ENCODE measurements at places on chromosomes 2 and 18.

- no peak for DNase-seq
These were observed 1.7 kb upstream of the RFTN2 start for GRCh38 chr2:197677056-197677455.

DNA sequence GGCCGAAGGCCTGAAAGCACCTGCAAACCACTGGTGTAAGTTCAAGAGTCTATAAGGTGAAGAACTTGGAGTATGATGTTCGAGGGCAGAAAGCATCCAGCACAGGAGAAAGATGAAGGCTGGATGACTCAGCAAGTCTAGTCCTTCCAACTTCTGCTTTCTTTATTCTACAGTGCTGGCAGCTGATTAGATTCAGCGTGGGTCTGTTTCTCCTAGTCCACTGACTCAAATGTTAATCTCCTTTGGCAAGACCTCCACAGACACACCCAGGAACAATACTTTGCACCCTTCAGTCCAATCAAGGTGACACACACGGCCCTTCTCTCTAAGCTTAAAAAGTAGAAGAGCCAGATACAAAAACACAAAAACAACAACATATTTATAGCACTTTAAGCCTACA lies 43.4 kb downstream of the NMS start:
- DNase-seq: no peak

- DNase-seq: no peak
These were observed 219.7 kb upstream of the PKDCC start for GRCh38 chr2:41828052-41828643.

DNA sequence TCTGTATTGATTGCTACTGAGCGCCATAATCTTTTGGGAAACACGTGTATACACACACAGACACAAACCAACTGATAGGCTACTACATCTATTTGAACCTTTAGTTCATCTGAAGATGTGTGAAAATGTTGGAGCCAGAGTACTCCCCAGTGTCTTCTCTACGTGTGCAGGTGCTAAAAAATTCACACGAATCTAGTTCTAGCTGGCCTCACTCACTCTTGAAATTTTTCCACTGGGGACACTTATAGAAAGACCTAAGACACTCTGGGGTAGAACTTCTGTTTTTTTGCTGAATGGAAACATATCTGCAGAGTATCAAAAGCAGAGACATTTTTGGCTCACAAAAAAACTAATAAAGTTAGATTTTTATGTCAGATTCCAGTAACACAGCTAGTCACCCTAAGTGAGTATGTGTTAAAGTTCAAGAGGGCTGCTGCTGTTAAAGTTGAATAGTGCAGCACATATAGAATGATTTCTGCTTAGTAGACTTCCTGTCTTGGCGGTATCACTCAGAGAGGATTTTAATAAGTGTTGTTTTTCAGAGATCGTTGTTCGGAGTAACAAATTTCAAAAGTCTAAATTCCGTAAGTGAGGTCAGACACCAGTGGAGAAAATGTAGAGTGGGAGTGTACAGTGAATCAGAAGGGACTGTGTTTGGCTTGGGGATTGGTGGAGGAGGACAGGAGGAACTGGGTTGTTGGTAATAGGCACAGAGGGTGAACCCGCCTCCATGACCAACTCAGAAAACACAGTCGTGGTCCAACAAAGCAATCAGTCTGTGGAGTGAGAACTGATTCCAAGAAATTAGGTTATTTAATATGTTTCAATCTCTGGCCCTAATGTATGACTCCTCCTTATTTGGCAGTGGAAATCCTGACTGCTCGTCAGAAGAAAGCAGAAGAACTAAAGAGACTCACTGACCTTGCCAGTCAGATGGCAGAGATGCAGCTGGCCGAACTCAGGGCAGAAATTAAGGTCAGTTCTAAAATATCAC lies 43.1 kb downstream of the KCTD18 start:
- no peak for DNase-seq

- DNase-seq: no peak
These were observed 219.7 kb upstream of the STK17B start for GRCh38 chr2:196391149-196391479.

GRCh38 chr2:180324182-180324581 lies 317.1 kb upstream of the CWC22 start:
- no peak for DNase-seq

- DNase-seq: no peak
These were observed 94.7 kb upstream of the FAM136A start for GRCh38 chr2:70396612-70397011.

GRCh38 chr2:112048887-112049286 lies 6.2 kb upstream of the TMEM87B start:
- DNase-seq: peak; percentile 75

DNA sequence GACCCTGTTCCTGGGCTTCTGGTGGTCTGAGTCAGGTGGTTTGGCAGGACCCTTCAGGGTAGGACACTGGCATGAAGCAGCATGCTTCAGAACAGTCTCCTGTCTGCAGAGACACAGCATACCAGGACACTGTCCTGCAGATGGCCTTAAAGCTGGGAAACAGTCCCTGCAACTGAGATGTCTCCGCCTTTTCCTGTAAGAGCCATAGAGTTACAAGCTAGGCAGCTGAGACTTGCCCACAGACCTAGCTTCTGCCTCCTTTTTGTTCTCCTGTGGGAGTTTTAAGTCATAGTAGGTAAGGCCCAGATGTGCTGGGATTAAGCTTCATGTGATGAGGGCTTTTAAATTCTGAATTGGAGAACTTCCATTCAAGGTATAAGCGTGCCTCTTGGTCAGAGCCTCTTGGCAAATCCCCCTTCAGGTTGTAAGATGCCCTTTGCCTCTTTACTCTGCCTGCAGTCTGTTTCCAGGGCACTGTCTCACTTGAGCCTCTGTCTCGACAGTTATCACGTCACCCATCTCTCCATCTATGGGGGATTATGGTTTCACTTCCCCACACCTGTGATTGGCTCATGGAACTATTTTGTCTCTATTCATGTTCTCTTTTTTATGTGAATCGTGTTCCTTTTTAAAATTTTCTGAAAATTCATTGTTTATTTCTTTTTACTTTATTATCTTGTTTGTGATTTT lies 51.8 kb downstream of the COA5 start:
- DNase-seq: no peak

GRCh38 chr2:218631837-218632236 lies 24.1 kb downstream of the PLCD4 start:
- peak; percentile 86 for DNase-seq

DNA sequence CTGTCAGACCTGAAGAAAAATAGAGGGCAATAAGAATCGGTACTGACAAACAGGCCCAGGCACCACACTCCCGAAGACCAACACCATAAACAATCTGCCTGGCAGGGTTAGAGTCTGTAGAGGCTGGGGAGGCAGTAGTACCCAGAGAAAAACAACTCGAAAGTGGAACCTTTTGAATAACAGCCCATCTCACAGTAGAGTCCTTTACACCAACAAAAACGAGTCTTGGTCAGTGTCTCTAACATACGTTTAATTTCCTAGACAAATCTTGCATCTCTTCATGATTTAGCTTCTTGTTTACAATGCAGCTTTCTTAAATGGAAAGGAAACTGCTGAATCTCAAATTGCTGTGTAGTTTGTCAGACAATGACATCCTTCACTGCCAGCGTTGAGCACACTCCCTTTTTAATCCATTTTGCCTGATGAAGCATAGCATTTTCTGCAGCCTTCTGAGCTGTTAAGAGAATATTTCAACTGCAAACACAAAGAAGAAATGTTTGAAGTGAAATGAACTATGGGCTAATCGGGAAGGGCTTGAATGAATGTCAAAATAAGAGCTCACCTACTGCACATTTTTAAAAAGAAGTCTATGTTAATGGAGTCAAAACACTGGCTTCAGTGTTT lies 73.1 kb upstream of the DSG1 start:
- DNase-seq: no peak

GRCh38 chr2:33451214-33451613 lies 25.2 kb upstream of the RASGRP3 start:
- DNase-seq: no peak

- DNase-seq: no peak
These were observed 3.8 kb downstream of the MEMO1 start for GRCh38 chr2:32007121-32007391.

GRCh38 chr2:117519721-117520120 lies 294.8 kb upstream of the DDX18 start:
- DNase-seq: no peak

GRCh38 chr2:204896146-204896545 lies 350.9 kb downstream of the PARD3B start:
- DNase-seq: no peak

DNA sequence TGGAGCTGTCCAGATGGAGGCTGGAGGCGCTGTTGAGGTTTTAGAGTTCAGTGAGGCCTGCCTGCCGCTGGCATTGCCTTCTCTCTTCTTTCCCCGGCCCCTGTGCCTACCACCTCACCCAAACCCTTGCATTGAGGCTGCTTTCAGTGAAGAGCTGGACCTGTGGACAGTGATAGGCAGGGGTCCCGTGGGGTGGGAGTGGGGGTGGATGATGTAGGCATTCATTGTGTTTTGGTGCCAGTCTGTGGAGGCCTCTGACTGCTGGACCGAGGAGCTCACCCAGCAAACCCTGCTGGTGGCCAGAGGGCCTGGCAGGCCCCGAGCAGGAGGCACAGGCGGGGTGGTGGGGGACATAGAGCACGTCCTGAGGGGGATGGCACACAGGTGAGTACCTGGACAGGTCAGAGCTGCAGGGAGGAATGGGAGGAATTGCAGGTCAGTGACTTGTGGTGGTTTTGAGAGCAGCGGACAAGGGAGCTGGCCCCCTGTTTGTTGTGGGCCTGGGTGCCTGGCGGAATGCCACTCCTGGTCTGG lies 35.6 kb downstream of the NGEF start:
- DNase-seq: no peak

DNA sequence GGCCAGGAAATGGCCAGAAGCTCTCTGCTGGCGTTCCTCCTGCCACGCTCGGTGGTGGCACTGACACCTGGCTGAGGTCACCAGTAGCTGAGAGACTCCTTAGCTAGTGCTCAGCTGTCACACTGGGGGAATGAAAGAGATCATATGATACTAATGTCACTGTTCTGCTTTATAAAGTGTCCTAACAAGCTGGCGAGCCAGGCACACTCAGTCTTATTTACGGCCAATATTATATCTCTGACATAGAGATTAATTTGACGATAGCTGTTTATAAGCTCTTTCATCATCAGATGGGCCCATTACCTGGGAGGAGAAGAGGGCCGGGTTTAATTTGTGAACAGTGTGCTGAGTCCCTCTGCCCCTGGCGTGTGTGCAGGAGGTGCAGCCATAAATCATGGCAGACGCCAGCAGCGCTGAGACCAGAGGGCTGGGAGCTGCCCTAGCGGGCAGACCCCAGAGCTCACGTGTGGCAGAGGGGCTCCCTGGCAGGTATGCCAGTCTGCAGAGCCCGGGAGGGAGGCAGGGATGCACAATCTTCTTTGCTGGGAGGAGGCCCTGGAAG lies 246.5 kb downstream of the HAUS1 start:
- no peak for DNase-seq

DNA sequence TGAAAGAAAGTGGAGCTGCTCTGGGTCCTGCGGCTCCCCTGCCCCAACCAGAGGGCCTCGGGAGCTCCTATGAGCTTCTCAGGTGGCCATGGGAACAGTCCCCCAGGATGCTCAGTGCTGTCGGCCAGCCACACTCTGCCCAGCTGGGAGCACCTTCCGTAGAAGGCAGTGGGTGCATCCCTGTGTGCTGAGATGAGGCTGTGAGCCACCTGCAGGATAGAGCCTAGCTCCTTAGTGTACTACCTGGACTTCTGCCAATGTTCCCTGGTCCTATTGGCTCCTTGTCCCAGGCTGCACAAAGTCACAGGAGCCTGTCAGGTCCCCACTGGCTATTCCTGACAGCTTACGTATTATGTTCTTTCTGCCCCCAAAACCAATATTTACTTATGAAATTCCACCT lies 16.1 kb downstream of the PRELID3A start:
- no peak for DNase-seq

DNA sequence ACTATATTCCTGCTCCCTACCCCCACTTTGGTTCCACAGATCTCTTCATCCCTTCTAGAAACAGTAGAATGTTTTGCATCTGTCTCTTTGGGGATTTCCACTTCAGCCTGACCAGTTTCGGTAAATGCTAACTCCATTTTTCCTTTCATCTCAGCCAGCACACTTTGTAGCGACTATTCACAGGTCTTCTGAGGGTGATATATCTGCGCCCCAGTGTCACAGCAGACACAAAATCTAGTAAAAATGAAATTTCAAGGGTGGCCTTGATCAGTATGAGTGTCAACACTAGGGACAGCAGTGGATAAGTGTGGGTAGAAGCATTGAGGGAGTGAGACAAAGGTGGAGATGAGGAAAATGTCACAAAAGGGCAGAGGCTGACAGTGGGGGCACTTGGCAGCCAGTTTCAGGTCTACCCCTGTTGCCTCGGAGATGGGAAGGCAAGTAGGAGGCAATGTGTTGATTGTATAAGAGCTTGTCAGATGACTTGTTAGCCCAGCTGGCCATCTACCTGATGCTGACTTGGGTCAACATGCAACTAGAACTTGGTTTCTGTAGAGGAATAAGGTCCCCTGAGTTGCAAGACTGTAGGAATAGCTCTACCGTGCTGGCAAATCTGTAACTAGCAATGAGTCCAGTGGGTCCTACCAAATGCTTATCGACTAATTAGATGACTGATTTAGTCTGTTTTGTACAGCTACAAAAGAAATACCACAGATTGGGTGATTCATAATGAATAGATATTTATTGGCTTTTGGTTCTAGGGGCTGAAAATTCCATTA lies 60.7 kb downstream of the CXCR4 start:
- DNase-seq: no peak

GRCh38 chr2:24871852-24872333 lies 48.1 kb downstream of the ADCY3 start:
- no peak for DNase-seq

- DNase-seq: no peak
These were observed 97.4 kb downstream of the DDX1 start for GRCh38 chr2:15688924-15689568.

GRCh38 chr18:76565238-76566173 lies 70.5 kb upstream of the ZNF516 start:
- peak; percentile 91 for DNase-seq

- DNase-seq: no peak
These were observed 376.4 kb upstream of the FAM98A start for GRCh38 chr2:33975498-33975897.

GRCh38 chr2:207953354-207953753 lies 72.0 kb downstream of the PLEKHM3 start:
- no peak for DNase-seq

Data from ELR (cell line).